ENCODE measurements at places on chromosomes 1 and 21.

DNA sequence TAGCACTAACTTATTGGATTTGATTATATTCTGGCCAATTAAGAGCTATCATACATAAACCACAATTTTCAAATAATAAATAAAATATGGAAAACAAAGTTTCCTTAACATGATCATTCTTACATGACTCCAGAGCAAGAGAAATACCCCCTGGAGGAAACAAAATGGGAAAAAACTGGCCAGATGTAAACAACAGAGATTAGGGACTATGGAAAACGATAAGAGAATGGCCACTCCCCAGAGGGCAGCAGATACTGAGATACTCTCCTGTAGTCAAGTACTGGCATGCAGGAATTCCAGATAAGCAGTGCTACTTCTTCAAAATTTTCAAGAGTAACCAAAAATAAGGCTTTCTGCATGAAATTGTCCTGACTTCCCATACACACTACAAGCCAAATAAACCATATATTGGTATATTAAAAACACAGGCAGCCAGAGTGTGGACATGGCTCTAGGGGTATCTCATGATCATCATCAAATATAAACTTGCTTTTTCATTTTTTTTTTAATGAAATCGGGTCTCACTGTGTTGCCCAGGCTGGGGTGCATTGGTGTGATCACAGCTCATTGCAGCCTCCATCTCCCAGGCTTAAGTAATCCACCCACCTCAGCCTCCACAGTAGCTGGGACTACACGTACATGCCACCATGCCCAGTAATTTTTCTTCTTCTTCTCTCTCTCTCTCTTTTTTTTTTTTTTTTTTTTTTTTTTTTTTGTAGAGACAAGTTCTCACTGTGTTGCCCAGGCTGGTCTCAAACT, 118.5 kb downstream of the EIF4G3 start:
- DNase-seq: no peak

- DNase-seq: no peak
Measured at GRCh38 chr1:159188375-159188788, 16.3 kb upstream of the ACKR1 start.

- DNase-seq: no peak
Measured at GRCh38 chr1:195195423-195196057, 1412.7 kb downstream of the KCNT2 start.

- no peak for DNase-seq
Measured at GRCh38 chr1:177687544-177687943, 282.3 kb downstream of the SEC16B start.

DNA sequence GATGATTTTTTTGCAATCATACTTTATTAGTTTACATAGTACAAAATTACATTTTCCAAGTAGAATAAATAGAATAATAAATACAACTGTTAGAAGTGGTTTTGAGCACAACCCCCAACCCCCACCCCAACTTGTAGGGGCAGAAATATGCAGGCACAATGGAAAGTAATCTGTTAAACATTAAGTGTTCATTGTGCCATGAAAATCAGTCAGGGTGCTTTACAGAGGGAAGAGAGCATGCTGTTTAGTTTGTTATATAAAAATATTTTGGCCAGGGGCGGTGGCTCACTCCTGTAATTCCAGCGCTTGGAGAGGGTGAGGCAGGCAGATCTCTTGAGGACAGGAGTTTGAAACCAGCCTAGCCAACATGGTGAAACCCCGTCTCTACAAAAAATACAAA, 2.6 kb downstream of the OR10T2 start:
- DNase-seq: no peak

GRCh38 chr1:156510709-156511108, 10.1 kb upstream of the MEF2D start:
- no peak for DNase-seq

DNA sequence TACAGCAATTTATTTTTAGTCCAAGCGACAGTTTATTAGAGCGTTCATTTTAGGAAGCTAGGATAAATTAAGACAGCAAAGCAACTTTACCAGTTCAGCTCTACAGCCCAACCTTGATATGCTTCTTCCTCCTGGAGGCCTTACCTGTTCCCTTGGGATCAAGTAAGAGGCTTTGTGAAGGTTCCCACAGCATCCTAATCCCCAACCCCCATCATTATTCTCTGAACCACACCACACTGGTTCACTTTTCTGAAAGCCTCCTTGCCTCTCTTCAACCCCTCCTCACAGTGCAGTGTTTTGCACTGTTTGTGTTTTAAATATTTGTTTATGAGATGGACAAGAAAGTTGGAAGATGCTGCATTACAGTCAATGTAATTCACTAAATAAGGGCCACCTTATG, 126.3 kb upstream of the CXADR start:
- DNase-seq: no peak

DNA sequence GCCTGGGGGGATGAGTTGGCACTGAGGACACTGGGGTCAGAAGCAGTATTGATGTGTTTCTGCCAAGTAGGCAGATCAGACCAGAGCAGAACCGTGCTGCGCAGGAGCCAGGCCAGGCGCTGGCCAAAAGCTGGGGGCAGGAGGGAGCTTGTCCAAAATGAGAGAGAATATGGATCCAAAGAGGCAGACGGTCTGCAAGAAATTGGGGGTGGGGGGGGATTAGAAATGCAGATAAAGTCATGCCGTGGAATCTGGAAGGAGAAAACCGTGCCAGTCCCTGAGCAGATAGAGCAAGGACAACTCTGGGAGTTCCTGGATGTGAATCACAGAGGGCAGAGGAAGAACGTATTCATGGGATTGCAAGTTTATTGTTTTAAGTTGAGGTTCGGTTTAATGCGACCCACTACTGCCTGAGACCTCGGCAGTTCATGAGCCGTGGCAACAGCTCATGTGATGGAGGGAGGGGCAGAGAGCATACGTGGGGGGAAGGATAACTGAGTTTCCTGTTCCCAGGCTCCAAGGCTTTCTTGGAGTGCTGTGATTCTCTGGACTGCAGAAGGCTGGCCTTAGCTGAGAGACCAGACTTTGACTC, 224.0 kb downstream of the FGGY start:
- no peak for DNase-seq

DNA sequence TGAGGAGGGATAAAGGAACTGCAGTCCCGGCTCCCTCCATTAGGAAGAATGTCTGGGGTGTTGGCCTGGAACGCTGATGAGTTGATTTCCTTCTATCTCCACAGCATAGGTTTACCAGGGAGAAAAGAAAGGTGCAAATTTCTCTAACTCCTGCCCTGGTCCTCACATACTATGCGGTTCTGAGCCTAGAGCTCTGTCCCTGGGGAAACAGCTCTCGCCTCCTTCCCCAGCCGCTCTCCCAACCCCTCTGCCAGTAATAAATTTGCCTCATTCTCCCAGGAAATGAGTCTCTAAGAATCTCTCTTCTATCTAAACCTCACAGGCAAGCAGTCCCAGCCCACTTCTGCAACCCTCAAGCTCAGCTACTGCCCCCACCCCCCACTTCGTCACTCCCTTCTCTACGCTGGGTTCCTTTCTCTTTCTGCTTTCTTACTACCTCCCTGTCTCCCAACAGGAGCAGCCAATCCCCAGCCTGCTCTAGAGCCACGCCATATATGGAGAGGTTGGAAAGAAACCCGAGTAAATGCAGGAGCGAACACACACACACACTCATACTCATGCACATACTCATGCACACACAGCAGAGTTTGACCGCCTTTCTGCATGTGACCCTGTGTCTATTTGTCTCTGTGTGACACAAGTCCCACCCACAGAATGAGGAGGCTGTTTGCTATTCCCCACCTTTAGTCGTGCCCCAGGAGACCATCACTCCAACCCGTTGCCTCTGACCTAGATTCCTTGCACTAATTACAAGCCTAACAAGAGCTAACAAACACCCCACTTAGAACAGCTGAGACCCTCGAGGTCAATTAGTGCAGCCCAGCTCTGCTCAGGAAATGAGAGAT, 13.4 kb downstream of the PLEKHO1 start:
- no peak for DNase-seq

Measured in effector memory CD8-positive, alpha-beta T cell (primary cell).